ENCODE measurements at places on chromosomes 1 and 21. TPM values are rescaled to one million over a fixed set of nuclear protein-coding genes. Genes with fewer than 3 reads are reported as not detected.
A peak's percentile ranks its signal among the peaks of the same experiment; 100 is the strongest.

DNA sequence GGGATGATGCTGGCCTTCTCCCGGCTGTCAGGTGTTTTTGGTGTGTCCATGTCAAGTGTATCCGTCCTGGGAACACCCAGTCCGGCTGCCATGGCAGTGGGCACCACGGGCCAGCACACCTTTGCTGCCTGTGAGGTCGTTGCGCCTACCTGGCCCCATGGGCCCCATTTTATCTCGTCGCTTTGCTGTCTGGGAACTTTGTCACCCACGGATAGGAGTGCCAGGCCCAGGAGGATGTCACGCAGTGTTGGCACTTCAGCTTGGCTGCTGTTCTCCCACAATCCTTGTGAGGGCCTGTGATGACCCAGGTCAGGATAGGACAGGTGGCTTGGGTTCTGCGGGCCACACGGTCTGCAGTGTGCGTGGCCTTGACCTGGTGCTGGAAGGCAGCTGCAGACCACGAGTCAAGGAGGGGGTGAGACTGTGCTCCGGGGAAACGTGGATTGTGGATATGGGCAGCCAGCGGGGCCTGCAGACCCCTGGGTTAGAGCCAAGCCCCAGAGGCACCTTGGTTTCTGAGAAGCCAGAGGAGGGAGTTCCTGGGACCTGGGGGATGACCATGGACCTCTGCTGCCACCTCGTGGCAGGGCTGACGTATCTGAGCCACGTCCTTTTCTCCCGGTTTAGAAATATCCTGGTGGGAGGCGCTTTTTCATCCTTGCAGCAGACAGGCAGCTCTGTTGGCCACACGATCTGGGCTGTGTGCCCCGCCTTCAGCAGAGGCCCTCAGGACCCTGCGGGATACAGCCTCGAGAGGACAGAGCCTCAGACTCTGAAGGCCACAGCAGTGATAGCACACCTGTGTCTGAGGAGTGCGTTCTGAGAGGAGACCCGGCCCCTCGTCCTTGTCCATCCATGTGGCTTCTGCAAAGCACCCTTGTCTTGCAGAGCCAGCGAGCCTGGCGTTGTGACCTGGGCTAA lies 161.1 kb upstream of the COL6A1 start:
- H3K4me1 ChIP-seq = no peaks in the 10 kb centered on the region
- DNase-seq = peak; percentile 95
- H3K27me3 ChIP-seq = no peaks in the 10 kb centered on the region
- H3K27ac ChIP-seq = no peak overlapping the region
- no peak overlapping the region for H3K4me3 ChIP-seq

RGS7 gene
- 1.6 TPM for total RNA-seq

DNA sequence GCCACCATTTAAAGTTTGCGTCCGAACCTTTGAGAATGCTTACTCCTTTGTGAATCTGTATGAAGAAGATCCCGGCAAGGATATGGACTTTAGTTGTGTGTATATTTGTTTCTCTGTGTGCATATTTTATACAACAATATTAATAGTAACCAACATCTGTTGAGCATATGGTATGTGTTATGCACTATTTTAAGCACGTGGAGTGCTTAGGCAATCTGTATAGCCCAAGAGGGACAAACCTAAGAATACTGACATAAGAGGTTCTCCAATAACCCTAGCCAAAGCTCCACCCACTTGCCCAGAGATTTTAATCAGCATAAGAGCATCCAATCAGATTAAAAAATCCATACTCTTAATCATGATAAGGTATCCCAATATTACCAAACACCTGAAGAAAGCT lies 92.7 kb downstream of the MAB21L3 start:
- H3K27ac ChIP-seq = no peak overlapping the region
- H3K36me3 ChIP-seq = no peaks in the 10 kb centered on the region
- H3K4me3 ChIP-seq = no peak overlapping the region
- peaks cover 21% of the 10 kb centered on the region for H3K27me3 ChIP-seq

DNA sequence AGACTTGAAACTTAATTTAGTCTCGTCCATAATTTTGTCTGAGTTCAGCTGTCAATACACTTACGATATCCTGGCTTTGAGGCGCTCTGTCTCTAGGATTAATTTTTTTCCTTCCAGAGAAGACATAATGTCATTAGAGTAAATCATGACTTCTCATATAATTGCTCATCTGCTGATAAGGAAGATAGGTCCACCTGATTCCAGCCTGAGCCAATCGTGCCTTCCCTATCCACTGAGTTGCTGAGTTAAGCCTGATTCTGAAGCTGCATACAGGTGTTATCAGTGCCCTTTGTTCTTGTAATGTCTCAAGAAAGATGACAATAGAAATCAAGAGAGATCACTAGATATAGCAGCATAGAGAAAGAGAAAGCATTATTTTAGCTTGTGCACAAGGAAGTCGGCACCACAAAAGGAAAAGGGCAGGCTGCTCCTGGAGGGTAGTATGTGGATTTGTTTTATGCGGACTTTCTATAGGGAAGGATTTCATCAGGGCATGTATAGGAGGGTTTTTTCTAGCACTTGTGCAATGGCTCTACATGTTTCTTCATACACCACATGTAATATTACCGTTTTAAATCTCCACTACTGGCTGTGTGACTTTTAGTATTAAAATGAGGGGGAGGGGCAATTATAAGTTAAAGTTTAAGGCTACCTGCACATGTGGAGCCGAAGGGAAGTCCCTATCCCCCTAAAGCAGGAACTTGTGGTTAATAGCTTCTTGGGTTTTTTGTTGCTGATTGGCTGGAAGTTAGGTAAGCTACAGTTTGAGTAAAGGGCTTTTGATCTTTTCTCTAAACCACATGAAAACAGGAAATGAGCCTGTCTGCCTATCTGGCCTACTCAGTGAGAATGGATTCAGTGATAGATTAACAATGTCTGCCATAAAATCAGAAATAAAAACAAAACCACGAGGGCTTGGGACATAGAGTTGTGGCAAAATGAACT lies 133.4 kb downstream of the PLPPR5 start:
- no peaks in the 10 kb centered on the region for H3K36me3 ChIP-seq
- peak overlapping the region; percentile 46 for H3K4me3 ChIP-seq
- no peaks in the 10 kb centered on the region for H3K27me3 ChIP-seq
- no peak overlapping the region for H3K27ac ChIP-seq

DNA sequence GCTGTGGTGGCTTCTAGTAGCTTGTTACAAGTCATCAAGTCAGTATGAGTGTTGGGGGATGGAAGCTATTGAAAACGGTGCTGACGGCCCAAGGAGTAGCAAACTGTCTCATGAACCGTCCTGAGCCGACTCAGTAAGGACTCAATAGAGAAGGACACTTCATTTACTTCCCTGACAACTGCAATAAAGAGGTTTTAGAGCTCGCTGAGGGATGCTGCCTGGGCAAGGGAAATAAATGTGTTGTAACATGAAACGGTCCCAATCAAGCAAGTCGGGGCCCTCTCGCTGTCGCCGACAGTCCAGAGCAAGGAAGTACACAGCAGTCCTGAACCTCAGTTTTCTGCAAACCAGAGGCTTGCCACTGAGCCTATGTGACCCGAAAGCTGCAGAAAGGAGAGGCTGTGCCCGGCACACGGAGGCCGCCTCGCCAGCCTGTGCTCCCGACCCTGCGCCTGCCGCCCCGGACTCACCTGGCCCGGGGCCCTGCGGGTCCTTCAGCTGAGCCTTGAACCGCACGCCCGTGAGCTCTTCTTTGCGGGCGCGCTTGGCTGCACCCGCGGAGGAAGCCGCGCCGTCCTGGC lies 423 bp downstream of the URB1 start:
- H3K27ac ChIP-seq = no peak overlapping the region
- H3K4me1 ChIP-seq = no peaks in the 10 kb centered on the region

DNA sequence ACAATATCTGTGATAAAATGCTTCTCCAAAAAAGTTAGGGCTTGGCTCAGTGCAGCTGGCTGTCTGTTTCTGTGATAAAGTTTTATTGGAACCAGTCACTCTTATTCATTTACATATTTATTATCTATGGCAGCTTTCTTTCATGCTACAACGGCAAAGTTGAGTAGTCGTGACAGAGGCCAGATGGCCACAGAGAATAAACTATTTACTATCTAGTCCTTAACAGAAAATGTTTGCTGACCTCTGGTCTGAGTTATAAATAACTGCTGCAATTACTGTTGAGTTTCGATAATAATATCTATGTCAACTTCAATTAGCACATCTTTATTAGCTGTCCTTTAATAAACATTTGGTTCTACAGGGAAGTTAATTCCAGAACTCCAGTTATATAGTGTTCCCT lies 180.2 kb upstream of the RUNX1 start:
- DNase-seq = no peak
- H3K4me1 ChIP-seq = peaks cover 8% of the 10 kb centered on the region
- H3K4me3 ChIP-seq = no peak overlapping the region
- no peaks in the 10 kb centered on the region for H3K27me3 ChIP-seq
- no peaks in the 10 kb centered on the region for H3K36me3 ChIP-seq

GRCh38 chr21:28235169-28235895 lies 757.3 kb downstream of the LTN1 start:
- no peaks in the 10 kb centered on the region for H3K27me3 ChIP-seq
- H3K27ac ChIP-seq = no peak overlapping the region
- H3K36me3 ChIP-seq = no peaks in the 10 kb centered on the region
- H3K4me3 ChIP-seq = no peak overlapping the region
- H3K4me1 ChIP-seq = no peaks in the 10 kb centered on the region
